Sciatic nerve (tissue), 2 donors: ENCODE measurements at places on chromosomes 2 and 18. TPM values are rescaled to one million over a fixed set of nuclear protein-coding genes. Genes with fewer than 3 reads are reported as not detected.

The NPPC gene
- 0.67 TPM for total RNA-seq

The ECEL1 gene
- total RNA-seq = 0.18 TPM

The SMAD7 gene
- total RNA-seq = 44.0 TPM

The TXNDC2 gene
- not detected for total RNA-seq

DNA sequence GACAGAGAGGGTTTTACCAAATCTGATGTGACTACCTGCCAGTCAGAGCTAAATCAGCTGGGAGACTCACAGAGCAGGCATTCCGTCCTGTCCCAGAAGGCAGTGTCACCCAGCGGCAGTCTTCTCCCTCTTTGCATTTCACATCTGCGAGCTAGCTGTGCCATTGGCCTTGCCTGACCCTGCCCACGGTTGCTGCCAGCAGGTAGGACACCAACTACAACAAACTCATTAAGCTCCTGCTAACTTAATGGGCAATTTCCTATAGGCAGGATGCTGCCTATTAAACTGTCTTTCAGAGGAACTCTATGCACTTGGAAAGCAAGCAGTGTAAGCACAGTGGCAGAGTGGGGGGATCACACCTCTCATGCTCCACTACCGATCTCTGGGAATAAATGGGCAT, 116.4 kb upstream of the CAPN13 start:
- no peak for DNase-seq

GRCh38 chr2:148570989-148571388, 73.6 kb upstream of the EPC2 start:
- DNase-seq = no peak

GRCh38 chr18:53567929-53568574, 656.4 kb downstream of the MBD2 start:
- DNase-seq = no peak

DNA sequence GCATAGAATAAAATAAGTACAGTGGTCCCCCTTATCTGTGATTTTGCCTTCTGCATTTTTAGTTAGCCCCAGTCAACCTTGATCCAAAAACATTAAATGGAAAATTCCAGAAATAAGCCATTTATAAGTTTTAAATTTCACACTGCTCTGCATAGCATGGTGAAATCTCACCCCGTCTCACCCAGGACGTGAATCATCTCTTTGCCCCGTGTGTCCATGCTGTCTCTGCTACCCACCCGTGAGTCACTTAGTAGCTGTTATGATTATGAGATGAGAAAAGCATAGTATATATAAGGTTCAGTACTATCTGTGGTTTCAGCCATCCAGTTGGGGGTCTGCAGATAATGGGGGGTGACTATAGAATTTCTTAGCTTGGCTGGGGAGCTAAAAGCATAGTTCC, 67.3 kb downstream of the RHBDD1 start:
- no peak for DNase-seq

DNA sequence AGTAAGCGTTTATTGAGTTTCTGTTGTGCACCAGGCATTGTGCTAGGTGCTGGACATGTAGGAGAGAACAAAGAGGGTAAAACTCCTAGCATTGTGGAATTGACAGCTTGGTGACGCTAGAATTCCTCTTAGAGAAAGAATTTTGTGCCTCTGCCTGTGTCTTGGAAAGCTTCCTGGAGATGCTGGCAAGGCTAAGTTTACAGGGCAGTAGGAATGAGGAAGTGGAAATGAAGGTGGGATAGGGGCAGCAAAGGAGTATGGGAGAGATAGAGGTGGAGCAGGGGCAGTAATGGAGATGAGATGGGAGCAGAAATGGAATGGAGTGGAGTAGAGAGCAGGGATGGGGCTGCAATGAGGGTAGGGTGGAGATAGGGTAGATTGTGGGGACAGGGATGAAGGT, 29.8 kb downstream of the GPR39 start:
- no peak for DNase-seq

DNA sequence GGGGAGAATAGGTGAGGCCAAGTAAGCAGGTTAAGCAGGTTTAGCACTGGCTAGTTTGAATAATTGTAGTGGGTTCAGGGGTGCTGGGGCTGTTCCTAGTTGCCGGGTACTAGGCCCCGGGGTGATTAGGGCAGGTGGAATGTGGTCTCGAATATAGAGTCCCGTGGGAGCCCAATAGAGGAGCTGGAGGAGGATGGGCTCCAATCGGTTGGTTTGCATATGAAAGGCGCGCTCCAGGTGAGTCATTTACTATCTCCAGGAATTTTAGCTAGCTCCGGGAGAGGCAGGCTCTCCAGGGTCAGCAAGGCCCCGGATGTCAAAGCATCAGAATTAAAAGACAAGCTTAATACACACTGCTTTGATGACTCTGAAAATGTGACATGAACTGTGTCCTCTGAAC, 304.0 kb downstream of the ZNF521 start:
- no peak for DNase-seq

DNA sequence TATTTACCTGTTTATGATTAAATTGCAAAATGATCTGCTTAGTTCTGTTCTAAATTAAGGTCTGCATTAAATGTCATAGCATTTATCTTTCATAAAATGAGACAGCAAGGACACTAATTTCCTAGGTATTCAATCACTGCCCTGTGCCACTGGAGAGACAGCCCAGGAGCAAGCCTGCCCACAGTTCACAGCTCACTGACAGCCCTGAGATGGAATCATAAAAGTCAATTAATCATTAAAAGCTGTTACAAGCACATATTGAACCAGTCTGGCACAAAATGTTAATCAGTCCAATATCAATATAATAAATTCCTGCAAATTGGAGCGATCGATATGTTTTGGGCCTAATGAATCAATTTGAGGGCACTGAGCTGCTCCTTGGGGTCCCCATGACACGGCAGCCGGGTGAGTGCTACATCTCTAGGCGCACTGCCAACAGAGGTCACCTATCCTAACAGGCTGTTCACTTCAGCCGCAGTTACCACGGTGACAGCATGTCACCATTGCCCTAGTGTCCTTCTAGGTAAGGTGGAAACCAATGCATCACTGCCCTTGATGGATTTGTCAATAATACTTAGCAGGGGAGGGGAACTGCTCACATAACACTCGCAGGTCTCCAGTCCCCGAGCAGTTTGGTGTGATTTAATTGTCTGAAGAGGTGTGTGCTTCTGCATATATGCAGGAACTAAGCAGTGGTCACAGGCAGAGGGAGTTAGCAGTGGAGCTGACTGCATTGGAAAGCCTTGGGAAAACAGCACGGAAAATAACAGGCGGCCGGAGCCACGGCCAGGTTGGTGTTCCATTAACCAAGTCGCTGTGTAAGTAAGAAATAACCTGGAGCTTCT, 47.3 kb downstream of the POU3F3 start:
- DNase-seq = no peak

DNA sequence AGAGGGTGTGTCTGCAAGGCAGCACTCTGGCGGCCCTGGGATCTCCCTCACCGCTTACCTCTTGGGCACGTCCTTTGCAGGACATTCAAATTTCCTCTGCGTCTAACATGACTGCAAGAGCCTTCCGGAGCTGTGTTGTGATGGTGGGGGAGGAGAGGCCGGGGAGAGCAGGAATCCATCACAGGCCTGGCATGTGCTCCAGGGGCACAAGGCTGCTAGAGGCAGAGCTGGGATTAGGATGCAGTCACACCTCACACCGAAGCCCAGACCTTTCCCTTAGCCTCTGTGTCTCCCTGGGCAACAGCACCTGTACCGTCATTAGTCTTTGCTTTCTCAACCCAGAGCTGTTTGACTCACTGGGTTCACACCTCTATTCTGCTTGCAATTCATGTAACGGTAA, 111.3 kb downstream of the CMPK2 start:
- DNase-seq = no peak
